ENCODE measurements at places on chromosomes 5 and 9.
A peak's percentile ranks its signal among the peaks of the same experiment; 100 is the strongest.

DNA sequence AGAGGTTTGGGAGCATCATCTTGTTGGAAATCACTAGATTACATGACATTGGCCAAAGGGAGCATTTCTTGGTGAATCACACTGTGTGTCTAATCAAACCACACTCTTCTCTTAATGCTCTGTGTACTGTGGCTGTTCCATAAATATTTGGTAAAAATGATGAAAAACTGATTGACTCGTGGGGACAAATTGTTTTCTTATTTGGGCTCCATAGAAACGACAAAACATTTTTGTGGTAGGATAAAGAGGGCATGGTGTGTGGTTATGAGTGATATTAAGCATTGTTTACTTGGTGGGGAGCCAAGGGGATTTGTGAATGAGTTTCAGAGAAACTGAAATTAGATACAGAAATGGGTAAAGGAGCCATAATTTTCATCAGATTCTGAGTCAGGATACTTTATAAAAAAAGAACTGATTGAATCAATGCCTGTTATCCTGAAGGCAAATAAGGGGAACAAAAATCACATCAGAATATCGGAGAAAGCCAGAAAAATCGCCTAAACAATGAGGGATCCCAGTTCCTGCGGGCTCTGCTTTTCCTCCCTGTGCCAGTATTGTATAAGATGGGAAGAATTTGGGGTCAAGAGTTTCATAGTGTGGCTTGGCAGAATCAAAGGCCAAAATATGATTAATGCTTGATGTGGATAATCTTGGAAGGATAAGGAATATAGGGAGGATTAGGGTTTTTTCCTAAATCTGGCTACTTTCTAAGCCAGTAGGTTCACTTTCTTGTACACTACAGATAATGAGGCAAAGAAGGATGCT is 33.3 kb downstream of the FBXL7 start:
- peak; percentile 77 for DNase-seq

DNA sequence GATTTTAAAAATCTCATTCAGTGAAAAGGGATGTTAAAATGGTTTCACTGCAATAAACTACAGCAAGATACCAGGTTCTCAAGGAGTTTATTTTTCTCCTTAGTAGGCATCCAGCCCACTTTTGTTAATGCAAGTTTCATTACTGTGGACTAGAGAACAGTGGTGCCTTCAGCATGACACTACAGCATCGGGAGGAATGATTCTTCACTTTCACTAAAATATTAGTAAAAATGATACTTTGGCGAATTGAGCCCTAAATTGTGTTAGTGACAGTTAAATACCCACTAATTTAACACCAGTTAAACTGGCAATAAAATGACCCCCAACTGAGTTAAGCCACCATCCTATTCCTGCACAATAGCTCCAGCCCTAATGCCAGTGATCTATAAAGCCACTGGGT is 152.2 kb upstream of the MPDZ start:
- no peak for DNase-seq

DNA sequence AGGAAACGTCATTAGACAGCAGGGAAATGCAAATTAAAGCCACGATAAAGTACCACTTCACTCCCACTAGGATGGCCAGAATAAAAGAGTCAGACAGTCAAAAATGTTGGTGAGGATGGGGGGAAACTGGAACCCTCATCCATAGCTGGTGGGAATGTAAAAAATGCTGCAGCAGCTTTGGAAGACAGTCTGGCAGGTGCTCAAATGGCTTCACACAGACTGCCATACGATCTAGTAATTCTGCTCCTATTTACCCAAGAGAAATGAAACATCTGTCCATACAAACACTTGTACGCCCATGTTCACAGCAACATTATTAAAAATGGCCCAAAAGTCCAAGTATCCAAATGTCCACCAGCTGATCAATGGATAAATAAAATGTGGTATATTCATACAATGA is 158.9 kb upstream of the PHYKPL start:
- no peak for DNase-seq

DNA sequence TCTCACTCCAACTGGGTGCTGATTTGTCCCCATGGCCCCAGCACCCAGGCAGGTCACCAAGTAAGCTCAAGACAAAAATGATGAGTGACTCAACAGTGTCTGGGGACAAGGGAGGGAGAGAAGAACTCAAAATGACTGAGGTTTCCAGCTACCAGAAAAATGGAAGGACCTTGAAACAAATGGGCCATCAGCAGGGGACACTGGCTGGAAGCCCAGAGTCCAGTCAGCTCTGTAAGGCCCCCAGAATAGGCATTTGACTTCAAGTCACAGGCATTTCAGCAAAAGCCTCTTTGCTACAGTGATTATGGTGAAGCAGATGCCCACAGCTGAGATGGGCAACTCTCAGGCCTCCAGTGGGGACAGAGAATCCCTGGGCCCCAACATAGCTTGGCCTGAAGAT is 139.0 kb upstream of the GABRP start:
- no peak for DNase-seq

DNA sequence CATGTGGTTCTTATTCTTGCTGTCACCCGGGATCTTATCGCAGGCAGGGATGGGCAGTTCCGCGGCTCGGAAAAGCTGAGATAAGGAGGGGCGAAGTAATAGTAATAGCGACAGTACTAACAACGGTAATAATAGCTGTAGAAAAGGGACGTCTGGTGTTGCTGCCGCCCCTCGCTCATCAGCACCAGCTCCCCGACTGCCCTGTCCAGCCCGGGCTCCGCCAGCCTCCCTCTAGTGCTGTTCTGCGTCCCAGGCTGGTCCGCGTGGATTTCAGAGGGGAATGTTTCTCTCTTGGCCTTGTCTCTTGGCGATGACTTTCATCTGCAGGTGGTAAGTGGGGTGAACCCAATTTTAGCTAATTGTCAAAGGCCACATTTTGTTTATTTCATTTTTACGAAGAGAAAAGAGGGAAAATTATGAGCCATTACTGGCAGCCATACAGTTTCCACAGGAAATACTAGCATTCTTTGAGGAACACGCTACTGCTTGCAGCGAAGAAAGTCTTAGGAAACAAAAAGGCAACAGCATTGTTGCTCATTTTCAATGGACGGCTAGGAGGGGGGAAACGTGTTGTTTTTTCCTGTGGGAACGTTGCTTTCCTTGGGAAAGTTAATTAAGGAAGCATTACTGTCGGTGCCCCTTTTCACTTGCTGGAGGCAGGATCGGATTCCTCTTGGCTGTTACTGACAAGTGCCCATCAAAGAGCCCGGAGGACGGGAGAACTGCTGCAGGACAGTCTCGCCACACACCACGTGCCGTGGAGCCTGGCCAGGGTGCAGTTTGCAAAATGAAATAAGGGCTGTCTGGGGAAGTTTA is 762 bp downstream of the SNCAIP start:
- DNase-seq, result peak; percentile 38

GRCh38 chr5:174707671-174708070 is 16.7 kb upstream of the MSX2 start:
- DNase-seq, result no peak

DNA sequence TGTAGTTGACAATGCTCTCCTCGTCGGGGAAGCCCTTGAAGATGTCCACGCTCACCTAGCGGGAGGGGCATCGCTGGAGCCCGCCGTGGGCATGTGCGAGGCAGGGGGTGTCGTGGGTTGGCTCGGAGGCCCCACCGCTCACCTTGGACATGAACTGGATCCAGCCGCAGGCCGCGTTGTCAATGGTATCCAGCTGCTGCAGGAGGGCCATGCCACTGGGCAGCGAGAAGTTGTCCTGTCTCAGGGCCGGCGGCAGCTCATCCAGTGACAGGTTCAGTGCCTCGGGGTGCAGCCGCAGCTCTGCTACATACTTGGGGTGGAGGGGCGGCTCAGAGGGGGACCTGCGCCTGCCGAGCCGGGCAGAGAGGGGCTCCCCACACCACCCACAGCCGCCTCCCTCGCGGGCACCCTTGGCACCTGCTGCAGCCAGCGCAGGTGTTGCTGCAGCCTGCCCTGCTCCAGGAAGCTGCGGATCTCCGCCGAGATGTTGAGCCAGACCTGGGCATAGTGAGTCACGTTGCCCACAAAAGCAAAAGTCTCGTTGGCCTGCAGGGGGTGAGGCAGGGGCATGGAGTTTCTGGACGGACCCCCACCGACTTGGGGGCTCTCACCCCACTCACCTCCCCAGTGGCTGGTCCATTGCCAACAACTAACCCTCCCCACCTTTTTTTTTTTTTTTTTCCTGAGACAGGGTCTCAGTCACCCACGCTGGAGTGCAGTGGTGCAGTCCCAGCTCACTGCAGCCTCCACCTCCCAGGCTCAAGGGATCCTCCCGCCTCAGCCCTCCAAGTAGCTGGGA is 9.1 kb downstream of the ABCA2 start:
- no peak for DNase-seq

DNA sequence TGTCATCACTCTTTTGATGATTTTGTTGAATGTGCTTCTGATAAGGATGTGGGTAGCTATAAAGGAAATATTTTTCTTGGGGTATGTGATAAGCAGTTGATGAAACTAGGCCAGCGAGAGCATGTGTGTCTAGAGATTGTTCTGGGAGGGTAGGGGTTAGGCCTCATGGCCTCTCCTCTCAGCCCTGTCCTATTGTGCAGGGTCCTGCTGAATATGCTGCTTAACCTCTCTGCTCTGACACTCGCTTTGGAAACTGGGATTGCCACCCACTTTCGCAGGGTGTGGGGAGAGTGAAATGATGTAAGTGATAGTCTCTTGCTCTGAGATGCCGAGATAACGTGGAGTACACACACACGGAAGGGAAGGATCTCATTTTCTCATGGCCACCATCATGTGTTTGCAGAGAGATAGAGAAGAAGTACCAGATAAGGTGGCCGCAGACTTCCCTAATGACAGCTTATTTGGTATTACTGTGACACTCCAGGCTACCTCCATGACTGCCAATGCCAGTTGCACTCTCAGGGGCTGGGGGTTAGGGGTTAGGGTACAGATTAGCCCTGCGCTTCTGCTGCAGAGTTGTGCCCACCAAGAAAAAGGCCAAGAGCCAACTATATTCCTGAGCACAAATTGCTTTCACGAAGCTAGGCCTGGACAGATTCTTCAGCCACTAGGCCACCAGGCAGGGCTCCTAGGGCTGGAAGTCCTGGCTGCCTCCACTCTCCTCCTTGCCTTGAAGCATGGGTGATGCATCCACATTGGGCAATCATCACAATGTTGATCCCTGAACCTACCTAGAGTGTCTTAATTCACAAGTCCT is 25.2 kb upstream of the TNFAIP8 start:
- no peak for DNase-seq
